ENCODE measurements at places on chromosomes 12 and 14.

DNA sequence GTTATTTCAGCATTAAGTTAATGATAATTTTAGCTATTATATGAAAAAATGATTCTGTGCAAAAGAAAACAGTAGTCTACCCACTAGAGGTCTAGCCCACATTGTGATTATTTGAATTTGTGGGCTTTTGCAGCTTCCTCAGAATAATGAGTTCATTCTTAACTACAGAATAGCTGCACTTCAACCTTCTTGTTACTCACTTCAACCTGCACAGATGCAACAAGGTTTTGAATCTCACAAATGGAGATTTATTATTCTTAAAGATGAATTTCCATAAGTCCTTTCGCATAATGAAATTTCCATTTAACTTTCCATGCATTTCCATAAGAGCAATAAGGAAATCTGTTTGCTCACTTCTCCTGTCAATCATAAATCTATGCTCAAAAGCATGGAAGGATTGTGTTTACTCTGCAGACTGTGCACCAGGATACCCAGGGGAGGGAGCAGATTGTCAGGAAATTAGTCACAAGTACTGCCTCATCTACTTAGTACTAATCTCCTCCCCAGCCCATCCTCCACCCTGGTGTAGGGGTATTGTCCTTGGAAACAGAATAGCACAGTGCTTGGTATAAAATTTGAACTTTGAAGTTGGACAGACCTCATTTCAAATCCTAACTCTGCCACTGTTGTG, 24.1 kb downstream of the PTGER2 start:
- DNase-seq: no peak

- DNase-seq: peak; percentile 68
Measured at GRCh38 chr12:46470036-46470627, 97.6 kb upstream of the SLC38A2 start.

DNA sequence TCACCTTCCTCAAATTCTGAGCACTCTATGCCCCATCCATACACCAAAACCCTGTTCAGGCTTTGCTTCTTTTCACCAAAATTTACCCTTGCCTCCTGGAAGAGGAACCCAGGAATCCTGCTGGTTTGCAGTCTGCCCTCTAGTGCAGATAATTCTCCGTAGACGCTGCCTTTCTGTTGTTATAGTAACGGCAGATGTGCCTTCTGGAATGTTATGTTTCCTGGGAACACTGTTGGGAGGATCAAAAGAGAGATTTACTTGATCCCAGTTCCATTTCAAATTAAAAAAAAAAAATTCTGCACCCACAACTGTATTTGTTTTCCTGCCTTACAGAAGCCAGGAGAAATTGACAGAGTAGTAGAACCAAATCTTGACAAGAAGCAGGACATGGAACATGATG, 104.2 kb upstream of the RMST start:
- DNase-seq: no peak

DNA sequence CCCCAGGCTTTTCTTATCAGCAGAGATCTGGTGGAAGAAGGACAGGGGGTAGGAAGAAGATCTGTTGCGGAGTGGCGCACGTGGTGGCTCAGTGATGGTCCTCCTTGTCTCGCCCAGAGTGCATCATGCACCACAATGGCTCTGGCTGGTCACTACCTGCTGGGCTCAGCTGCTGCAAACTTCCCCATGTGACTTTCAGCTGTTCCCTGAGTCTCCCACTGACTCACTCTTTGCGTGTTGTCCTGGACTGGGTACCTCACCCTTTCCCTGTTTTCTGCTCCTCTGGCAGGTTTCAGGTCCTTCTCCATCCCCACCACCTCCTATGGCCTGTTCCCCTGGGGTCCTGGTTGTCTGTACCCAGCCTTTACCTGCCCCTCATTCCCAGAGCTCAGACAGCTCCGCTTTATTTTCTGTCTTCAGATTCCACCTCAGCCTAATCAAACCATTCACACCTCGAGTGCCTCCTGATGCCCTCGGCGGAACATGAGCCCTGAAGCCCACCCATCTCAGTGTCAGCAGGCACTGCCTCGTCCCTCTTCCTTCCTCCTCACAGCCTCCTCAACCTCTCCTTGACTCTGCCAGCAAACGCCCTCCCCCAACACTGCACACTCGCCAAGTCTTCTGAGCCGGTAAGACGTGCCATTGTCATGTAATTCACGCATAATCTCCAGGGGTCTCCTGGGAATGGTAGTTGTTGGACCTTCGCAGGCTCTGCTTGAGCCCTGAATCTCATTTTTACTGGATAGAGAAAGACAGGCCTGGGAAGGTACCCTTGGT, 1.8 kb downstream of the C1R start:
- no peak for DNase-seq

DNA sequence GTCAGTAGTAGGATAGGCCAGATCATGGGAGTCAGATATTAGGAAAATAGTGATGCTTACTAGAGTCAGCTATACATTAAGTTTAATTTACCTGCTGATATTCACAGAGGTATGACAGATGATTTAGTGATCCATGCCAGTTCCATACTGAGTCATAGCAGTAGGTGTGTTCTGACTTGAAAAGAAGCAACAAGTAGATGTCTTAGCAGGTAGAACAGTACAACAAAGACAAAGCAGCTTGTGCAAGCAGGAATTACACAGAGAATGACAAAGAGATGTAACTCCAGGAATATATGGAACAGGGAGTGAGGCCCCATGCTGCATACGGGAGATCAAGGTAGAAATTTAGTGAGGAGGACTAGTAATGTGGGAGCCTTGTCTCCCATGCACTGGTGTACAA, 556.9 kb downstream of the SLC16A7 start:
- DNase-seq: no peak

DNA sequence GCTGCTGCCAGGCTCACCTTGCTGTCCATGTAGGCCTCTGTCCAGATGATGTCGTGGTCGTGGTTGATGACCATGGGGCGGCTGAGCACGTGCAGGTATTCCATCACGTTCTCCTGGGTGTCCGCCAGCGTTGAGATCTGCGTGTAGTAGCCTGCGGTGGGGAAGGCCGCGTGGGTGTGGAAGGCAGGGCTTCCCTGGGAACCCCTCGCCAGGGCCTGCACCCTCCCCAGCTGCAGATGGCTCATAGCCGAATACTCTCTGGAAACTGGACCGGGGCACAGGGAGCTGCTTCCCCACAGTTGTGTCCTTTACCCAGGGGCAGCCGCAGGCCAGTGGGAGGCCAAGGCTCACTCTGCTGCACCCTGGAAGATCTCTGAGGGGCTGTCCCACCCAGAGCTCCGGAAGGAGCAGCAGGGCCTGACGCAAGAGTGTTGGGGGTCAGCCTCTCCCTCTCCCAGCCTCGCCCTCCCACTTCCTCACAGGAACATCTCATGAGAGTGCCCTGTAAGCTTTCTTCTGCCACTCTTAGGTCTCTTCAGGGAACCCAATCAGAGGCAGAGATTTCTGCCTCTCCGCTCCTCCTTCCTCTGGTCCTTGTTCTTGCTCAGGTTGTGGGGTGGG, 35.5 kb downstream of the CACNA2D4 start:
- no peak for DNase-seq

GRCh38 chr12:111202237-111202915, 166.5 kb downstream of the PHETA1 start:
- DNase-seq: no peak

- DNase-seq: no peak
Measured at GRCh38 chr12:67415473-67415872, 146.3 kb downstream of the CAND1 start.

DNA sequence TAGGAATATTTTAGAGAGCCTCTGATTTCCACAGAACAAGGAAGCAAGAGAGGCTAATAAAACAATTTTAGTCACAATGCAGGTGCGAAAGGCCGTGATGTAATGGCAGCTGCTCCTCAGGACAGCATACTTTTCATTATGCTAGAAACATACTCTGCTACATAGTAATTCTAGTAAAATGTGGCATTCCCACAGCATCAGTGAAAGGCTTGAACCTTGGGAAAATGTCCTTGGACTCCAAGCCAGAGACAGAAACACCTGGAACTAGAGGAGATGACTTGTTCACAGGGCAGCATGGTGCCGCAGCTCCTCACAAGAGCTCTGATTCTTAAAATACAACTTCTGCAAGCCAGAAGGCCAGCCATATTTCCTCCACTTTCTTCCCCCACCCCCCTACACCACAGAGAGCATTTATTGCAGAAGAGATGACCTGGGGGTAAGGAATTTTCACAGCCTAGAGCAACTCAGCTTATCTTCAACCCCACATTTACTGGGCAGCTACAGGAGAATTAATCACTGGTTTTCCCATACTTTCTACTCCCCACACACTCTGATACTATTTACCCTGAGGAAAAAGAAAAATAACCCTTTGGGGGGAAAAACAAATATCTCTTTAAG, 15.8 kb downstream of the ABCC9 start:
- no peak for DNase-seq

DNA sequence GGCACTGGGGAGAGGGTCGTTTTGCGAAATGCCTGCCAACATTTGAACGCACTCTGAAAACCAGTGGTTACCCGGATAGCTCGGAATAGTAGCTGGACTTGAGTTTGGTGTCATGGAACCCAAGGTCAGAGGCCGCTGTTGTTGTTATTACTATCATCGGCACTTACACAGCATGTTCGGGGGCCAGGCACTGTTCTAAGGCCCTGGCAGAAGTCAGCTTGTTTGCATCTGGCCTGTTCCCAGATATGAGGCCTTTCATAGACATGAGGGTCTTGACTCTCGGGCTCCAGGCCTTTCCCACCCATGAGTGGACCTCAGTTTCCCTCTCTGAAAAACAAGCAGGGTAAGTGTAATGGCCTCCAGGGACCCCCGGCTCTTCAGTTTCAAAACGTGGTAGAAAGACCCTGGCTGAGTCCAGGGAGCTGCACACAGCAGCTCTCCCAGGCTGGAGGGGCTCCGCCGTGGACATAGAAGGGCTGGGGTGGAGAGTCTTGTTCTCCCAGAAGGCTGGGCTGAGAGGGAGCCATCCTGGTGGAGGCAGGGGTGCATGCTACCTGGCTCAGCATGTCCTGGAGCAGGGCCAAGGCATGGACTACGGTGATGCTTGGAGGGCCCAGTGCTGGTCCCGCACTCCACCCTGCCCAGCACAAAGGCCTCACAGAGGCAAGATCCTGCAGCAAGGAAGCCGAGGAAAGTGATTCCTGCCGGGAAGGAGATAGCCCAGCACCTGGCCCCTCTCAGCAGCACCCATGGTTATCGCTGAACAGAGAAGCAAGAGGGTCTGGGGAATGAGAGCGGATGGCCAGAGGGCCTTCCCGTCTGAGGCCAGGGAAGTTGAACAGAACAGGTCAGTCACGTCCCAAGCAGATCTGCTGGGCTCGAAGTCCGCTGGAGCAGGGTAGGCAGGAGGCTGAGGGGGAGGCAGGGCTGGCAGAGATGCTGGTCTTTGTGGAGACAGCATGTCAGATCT, 63.5 kb upstream of the C14orf180 start:
- no peak for DNase-seq

- no peak for DNase-seq
Measured at GRCh38 chr12:69684466-69684865, 14.6 kb downstream of the BEST3 start.

GRCh38 chr14:42293180-42293579, 686.5 kb downstream of the LRFN5 start:
- no peak for DNase-seq

DNA sequence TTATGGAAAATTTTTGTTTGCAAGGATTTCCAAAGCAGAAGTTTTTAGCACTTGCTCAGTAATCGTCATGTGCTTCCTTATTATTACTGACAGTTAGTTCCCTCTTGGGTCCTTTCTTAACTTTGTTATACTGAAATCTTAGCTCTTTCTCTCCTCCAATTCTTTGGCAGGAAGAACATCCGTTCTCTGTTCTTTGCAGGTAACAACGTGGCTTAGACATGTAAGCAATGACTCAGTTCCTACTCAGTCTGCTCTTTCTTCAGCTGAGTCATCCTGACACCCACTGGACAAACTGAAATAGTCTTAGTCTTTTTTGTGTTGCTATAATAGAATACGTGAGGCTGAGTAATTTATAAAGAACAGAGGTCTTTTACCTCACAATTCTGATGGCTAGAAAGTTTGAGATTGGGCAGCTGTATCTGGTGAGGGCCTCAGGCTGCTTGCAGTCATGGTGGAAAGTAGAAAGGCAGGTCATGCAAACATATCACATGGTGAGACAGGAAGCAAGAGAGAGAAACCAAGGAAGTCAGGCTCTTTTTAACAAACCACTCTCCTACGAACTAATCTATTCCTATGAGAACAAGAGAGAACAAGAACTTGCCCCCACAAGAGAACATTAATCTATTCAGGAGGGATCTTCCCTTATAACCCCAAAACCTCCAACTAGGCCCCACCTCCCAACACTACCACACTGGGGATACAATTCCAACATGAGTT, 49.2 kb downstream of the TESPA1 start:
- DNase-seq: no peak

- DNase-seq: no peak
Measured at GRCh38 chr12:60494244-60494643, 898.4 kb downstream of the SLC16A7 start.

- no peak for DNase-seq
Measured at GRCh38 chr12:108840605-108841332, 16.6 kb downstream of the SSH1 start.

- DNase-seq: no peak
Measured at GRCh38 chr12:100992194-100992593, 197.6 kb downstream of the ANO4 start.

GRCh38 chr14:62938778-62939177, 106.5 kb downstream of the KCNH5 start:
- DNase-seq: no peak

GRCh38 chr12:27064397-27065342, 17.7 kb downstream of the C12orf71 start:
- no peak for DNase-seq

DNA sequence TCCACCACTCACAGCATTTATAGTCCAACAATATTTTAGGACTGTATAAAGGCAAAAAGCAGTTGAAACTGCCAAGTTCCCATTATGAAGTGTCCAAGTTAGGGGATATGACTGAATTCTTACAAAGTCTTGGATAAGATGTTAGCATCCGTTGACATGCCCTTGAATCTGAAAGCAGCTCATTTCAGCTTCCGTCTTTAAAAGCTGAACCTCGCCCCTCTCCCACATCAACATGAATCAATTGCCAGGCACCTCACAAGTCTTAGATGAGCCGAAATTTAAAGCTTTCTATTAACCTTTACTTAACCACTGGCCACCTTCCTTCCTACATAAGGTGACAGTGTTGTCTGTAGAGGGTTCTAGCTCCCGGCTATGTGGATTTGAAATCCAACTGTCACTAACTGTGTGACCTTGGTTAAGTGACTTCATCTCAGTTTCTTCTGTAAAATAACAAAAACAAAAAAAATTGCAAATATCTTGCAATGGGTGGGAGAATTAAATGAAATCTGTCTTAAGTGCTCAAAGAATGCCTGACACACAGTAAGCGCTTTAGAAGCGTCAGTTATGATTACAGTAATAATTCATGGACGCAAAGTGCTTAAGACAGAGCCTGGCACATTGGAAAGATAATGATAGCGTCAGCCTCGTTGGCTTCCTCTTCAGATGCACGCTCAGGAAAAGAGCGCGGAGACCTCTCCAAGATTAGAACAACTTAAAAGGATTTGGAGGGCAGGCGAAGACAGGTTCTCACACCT, 1.2 kb downstream of the PPP1CC start:
- no peak for DNase-seq

Data from CMK (cell line).